Effector CD8-positive, alpha-beta T cell (primary cell): ENCODE measurements at places on chromosomes 3 and 15.

GRCh38 chr15:45136378-45136764, 6.6 kb downstream of the DUOX1 start:
- no peak for DNase-seq

- DNase-seq: no peak
Measured at GRCh38 chr3:16667633-16668032, 62.4 kb upstream of the DAZL start.

- DNase-seq: no peak
Measured at GRCh38 chr3:168812234-168812633, 716.5 kb upstream of the GOLIM4 start.

GRCh38 chr3:64799606-64800005, 111.8 kb upstream of the ADAMTS9 start:
- DNase-seq: no peak

DNA sequence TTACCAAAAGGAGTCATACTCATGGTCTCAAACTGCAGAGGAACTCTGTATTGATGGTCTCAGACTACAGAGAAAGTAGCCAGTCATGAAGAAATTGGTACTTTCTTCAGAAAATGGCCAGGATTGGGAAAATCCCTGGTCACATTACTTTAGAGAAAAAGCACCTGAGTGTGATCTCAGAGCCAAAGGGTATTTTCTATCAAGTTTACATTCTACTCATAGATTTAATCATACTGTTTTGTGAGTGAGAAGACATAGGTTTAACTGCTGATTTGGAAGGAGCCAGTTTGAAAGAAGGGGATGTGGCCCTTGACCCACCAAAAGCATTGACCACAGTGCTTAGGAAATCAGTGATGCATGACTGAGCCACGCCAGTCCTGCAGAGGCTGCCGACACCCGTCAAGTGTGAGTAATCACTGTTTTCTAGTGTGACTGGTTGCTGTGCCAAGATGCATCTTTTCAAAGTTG, 203.6 kb downstream of the AKAP13 start:
- no peak for DNase-seq

DNA sequence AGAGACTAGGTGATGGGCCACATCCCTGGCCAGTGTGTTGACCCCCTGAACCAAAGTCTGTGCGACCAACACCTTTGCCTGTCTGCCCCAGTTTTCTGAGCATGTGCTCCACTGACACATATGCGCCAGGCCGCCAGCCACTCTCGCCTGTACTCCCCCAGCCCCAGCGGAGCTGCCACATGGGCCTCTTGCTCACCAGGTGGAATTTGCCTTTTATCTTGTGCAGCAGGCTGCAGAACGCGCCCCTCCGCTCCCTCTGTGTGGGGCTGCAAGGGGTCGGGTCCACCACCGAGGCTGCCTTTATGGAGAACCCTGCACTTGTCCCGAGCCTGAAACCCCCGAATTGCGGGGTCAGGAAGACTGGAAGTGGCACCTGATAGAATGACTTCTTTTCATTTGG, 405.7 kb upstream of the NPAP1 start:
- no peak for DNase-seq

GRCh38 chr3:158102242-158103080, 3.8 kb downstream of the SHOX2 start:
- DNase-seq: no peak

GRCh38 chr3:13563911-13564310, 15.0 kb downstream of the FBLN2 start:
- no peak for DNase-seq

DNA sequence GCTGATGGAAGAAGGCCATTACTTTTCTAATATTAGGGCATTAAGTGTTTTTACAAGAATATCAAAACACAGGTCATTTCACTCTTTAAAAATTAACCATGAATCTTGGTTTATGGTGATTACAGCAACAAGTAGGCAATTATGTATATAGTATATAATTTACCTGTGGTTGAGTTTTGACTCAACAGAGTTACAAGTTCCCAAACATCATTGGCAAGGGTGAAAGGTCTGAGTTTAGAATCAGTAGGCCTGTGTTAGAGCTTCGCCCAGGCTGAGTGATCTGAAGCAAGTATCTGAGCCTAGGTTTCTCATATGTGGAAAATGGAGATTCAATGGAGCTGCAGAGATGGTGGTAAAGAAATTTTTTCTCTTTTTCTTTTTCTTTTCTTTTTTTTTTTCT, 25.1 kb upstream of the LPP start:
- no peak for DNase-seq

- DNase-seq: no peak
Measured at GRCh38 chr15:56978898-56979662, 60.6 kb downstream of the TCF12 start.

GRCh38 chr3:137172728-137173127, 214.9 kb downstream of the IL20RB start:
- no peak for DNase-seq

DNA sequence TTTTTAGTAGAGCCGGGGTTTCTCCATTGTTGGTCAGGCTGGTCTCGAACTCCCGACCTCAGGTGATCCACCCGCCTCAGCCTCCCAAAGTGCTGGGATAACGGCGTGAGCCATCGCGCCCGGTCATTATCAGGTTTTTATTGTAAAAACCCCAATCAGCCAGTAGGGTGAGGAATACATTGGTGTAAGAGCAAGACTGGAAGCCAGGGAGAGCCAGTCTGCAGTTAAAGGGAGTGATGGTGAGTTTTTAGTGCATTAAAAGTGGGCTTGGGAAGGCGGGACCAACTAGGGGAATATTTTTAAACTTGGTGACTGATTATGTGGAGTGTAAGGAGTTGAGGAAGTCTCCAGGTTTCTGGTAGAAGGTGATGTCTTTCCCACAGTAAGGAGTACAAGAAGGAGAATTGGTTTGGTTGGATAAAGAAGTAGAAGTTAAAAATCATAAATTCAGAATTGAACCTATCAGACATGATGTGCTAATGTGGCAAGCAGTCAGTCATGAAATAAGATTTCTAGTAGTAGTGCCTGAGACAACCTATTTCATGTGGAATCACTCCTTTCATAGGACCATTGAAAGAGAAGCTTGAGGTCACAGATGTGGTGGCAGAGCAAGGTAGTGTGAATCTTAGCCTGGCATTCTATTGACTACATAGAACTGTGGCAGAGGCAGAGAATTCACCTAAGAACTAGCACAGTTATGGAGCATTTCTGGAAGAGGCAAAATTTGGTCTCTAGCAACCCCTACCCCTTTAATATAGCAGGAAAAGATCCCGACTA, 2.4 kb upstream of the DCBLD2 start:
- DNase-seq: no peak

- DNase-seq: no peak
Measured at GRCh38 chr3:163315786-163316185, 1762.5 kb downstream of the SI start.

- DNase-seq: no peak
Measured at GRCh38 chr3:126527455-126528211, 3.7 kb downstream of the CHST13 start.

GRCh38 chr3:134260987-134261386, 10.3 kb upstream of the RYK start:
- no peak for DNase-seq

GRCh38 chr15:97224191-97224641, 736.3 kb upstream of the ARRDC4 start:
- DNase-seq: no peak

DNA sequence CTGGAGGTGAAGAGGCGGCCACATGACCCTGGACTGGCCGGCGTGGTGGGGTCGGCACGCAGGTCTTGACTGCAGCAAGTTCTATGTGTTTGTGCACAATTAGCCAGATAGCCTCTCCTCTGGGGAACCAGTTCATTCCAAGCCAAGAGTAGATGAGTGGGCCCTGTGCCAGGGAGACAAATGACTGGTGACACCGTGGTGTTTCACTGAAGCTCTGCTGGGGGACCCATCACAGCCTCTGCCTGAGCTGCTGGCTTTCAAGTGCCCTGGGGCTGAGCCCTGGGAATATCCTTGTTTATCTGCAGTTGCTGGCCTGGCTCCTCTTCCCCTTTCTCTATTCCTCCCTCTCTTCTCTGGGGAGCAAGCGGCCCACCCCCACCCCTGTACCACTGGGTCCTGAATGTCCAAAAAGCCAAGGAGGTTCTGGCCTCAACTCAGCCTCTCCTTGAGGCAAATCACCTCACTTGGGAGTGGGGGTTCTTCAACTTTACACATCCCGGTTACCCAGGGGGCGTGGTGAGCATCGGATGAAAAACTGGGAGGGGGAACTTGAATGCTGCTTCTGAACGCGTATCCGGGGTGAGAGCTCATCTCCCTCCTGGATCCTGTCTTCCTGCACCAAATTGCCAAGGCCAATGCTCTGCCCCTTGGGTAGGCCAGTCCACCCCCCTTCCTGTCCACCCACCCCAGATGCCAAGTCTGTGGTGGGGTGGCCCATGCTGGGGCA, 199.6 kb upstream of the LYSMD4 start:
- DNase-seq: no peak

- no peak for DNase-seq
Measured at GRCh38 chr15:74542166-74543042, 1.4 kb downstream of the ARID3B start.

- DNase-seq: no peak
Measured at GRCh38 chr15:79167776-79168175, 77.2 kb upstream of the RASGRF1 start.

- no peak for DNase-seq
Measured at GRCh38 chr3:174436367-174436766, 422.8 kb upstream of the NAALADL2 start.

DNA sequence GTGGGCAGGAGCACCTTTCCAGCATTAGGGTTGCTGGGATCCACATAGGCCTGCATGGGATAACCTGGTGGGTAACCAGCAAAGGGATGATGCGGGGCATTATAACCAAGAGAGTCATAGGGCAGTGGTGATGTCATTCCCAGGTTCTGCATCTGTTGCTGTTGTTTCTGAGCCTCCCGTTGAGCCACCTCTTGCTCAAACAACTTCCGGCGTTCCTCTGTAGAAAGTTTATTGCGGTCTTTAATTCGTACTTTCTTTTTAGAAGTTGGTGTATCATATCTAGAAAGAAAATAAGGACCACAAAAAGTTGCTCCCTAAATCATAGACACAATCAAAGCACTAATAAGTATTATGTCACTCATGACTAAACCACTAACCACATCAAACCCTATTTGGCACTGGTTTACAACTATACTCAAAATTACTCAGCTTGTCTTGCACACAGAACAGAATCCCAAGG, 77.8 kb downstream of the NBEAL2 start:
- no peak for DNase-seq

GRCh38 chr3:40366203-40367162, 20.5 kb upstream of the ENTPD3 start:
- DNase-seq: no peak

- no peak for DNase-seq
Measured at GRCh38 chr3:99576904-99577559, 61.4 kb upstream of the COL8A1 start.

- DNase-seq: no peak
Measured at GRCh38 chr3:37346227-37347005, 172.0 kb upstream of the LRRFIP2 start.

DNA sequence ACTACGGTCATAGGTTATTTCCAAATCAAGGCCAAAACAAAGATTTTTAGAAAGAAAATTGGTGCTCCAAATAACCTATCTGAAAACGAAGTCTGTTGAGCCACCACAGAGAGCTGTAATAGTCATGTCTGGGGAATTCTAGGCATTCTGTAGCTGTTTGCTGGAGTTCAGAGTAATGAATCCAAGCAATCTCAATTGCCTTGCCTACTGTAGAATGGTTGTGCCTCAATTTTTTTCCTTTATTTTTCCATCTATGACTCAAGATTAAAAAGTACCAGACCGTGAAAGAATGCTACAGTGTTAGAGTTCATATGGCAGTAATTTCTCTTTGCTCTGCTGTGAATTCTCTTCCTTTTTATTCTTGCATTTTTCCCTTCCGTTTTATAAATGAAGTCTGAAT, 1007.2 kb upstream of the ALCAM start:
- no peak for DNase-seq

DNA sequence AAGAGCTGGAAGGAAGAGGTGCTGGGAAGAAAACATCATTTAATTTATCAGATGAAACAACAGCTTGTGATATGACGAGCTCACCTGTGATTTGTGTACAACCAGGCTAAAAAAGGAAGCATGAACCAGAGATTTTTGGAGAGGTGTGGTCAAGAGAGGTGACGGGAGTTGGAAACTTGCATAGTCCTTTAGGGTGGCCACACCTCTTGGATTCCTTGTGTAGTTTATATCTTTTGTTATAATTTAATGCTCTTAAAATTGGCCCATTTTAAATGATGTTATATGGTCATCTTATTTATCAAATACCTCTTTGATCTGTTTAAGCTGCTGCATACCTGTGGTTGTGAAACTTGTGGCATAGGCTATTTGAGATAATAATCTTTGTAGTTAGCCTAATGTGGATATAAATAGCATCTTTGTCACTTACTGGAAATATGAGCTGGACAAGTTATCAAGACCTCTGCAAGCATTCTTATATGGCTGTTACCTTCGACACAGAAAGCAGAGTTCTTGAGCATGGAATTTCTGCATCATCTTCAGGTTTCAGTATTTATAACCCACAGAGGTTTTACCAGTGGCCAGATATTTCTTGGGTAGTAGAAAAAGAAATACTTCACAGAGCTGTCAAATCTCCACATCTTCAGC, 49.1 kb downstream of the IL1RAP start:
- no peak for DNase-seq

DNA sequence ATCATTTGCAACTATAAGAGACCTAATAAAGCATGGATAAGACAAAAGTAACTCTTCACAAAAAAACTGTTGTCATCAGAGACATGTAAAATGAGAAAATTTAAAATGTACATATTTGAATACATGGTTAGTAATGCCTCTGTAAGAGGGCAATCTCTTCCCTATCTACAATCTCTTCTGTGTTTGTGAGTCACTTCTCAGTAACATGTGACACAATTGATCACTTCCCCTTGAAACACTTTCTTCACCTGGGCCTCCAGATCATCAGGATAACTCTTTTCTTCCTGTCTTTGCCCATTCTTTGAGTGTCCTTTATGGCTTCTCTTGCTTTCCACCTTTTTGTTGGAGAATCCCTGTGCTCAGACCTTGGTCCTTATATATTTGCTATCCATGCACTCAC, 50.4 kb downstream of the TFDP2 start:
- no peak for DNase-seq

- no peak for DNase-seq
Measured at GRCh38 chr3:169453256-169454059, 210.1 kb downstream of the MECOM start.

DNA sequence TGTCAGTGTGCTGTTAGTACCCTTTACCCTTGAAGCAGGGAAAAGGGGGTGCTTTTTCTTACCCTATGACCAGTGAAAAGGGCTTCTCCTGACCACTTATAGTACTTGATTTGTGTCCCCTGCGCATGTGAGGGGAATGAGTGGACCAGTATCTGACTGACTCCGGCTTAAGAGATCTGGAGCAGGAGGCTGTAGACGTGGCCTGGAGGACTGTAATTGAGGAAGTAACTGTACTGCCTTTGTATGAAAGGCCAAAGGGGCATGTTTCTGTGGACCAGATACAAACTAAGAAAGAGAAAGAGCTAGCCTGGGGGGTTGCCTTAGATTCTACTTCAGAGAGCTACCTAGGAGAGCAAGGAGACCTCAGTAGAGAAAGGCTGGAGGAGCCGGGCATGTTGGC, 89.9 kb upstream of the TBL1XR1 start:
- no peak for DNase-seq

GRCh38 chr3:109155828-109156227, 19.3 kb downstream of the C3orf85 start:
- no peak for DNase-seq
